ENCODE measurements at places on chromosomes 5 and 9.

GRCh38 chr5:158340608-158341007 is 481.7 kb upstream of the CLINT1 start:
- no peak for DNase-seq

DNA sequence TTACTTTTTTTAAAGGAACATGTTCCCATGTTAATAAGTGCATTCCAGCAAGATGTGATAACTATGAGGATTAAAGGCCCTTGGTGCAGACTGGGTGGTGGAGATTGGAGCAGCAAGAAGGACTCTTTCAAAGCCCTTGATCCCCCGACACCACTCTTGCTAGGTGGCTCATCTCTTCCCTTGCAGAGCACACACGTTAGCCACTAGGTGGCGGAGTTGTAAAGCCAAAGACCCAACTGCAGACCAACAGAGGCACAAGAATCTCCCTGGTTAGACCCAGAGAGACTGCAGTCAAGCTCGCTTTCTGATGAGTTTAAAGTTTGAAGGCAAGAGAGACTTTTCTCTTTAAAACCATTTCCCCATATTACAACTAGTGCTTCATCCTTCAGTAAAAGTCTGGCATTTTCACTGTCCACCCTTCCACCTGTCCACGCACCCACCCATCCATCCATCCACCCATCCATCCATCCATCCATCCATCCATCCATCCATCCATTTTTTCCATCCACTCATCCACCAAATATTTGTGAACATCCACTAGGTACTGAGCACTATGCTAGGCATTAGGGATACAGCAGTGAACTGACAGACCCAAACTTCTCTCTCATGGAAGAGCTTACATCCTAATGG is 226.9 kb downstream of the MSX2 start:
- peak; percentile 68 for DNase-seq

DNA sequence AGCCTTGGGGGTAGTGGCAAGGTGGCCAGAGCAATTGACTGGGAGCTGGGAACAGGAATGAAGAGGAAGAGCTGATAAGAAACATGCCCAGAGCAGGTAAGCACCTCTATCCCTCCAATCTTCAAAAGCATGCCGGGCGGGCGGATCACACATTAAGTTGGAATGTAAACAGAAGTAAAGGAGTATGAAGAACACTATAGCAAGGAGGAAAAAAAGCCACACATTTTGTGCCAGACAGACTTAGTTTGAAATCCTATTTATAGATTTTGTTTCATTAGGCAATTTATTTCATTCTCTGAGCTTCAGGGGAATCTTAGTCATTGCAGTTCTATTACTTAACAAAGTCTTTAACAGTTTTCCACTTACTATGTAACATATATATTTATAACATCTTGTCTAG is 173.9 kb upstream of the TNC start:
- DNase-seq = no peak

DNA sequence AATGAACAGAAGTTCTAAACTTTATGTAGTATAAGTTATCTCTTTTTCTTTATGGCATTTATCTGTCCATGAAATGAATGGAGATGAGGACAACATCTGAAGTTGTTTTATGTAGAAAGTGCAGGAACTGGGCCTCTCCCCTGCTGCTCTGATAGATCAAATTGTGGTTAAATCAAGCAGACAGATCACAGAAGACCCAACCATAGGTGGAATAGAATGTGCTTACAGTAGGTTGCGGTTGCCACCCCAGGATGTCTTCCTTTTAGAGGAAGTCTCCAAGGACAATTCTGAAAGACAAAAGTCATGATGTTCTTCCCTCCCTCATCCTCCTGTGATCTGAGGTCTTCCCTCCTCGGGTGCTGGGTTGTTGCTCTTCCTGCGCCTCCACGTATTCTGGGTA is 12.9 kb downstream of the RASGRF2 start:
- no peak for DNase-seq

- no peak for DNase-seq
Observed at GRCh38 chr9:90985631-90986030, 184.0 kb downstream of the SYK start.

All from COR-L47 (cell line).